ENCODE measurements at places on chromosomes 12 and 14.

DNA sequence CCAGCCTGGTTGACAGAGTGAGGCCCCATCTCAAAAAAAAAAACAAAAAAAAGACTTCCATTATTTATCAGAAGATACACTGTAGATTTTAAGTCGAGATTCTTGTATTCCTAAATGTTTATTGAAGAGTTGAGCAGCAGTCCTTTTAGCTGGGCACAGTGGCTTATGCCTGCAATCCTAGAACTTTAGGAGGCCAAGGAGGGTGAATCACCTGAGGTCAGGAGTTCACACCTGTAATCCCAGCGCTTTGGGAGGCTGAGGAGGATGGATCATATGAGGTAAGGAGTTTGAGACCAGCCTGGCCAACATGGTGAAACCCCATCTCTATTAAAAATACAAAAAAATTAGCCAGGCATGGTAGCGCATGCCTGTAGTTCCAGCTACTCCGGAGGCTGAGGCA, 57.6 kb downstream of the HEATR5A start:
- no peak for DNase-seq

- DNase-seq, result no peak
These were observed 417.0 kb downstream of the DPF3 start for GRCh38 chr14:72476657-72477499.

DNA sequence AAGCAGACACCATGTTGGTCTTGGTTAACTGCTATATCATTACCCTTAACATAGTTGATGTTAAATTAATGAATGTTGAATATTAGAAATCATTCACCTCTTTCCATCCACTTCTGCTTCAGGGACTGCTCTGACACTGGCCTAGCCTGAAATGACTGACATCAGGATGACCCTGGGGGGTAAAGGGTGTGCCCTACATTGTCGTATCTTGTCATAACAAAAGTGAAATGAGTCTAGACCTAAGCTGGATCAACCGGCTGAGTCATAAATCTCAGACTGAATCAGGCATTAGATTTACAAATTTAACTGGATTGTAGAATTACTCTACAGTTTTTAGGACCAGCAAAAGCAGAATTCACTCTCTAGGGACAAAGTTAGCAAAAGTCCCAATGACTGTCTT, 35.3 kb downstream of the KICS2 start:
- no peak for DNase-seq

- no peak for DNase-seq
These were observed 151.4 kb downstream of the KCNC2 start for GRCh38 chr12:75058228-75058627.

DNA sequence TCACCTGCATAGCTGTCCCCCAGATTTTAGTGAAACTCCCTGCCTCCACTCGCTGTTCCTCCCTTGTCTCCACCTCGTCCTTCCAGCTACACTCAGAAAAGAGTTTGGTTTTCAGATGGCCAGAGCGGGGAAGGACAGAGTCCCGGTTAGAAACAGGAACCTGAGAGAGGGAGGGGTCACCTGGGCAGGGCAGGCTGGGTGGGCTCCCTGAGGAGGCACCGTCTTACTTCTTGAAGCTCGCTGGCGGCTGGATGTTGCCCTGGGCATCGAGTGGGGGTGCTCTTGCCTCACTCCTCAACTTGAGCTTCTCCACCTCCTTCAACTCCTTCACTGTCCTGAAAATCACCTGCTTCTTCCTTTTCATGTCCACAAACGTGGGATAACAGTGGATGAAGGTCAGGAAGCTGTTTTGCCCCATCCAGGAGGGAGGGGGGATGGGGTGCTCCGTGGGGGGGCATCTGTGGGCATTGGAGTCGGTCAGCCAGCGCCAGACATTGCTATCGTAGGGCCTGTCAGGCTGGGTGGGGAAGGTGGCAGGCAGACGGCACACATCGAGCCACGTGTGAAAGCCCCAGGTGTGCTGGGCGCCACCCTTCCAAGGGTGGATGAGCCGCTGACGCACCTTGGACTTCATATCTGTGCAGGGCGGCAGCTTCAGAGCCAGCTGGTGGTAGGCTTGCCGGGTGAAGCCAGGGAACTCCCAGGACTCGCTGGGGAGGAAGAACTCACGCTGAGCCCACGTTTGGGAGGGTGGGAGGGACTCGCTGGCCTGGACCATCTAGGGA, 2.0 kb downstream of the TEX52 start:
- DNase-seq, result no peak

- DNase-seq, result no peak
These were observed 54.7 kb downstream of the SUSD6 start for GRCh38 chr14:69666112-69666511.

DNA sequence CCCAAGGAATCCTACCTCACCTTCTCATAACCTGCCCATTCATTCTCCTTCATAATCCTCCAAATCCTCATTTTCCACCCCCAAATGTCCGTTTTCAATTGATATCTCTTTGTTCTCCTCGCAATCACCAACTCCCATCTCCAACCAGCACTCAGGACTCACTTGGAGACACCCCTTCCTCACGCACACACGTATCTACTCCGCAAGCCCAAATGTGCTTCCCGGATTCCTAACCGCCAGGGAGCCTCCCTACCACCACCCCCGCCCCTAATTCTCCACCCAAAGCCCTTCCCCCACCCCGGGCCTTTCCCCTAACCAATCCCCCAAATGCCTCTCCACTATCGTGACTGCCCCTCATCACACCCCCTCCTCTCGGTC, 304 bp downstream of the KCTD10 start:
- DNase-seq, result no peak

- no peak for DNase-seq
These were observed 4.3 kb downstream of the BICD1 start for GRCh38 chr12:32110942-32111341.

All from naive thymus-derived CD8-positive, alpha-beta T cell (primary cell).